ENCODE measurements at places on chromosomes 5 and 9. TPM values are rescaled to one million over a fixed set of nuclear protein-coding genes. Genes with fewer than 3 reads are reported as not detected.

Gene ORM2
- total RNA-seq: 3.9 TPM

Gene TAF11L5
- not detected for total RNA-seq

Gene CTNND2
- 6.9 TPM for total RNA-seq

Gene TNPO1
- total RNA-seq: 106 TPM

- no peak for DNase-seq
Observed at GRCh38 chr5:170389550-170389892, 354 bp upstream of the KCNMB1 start.

Gene SHOC1
- total RNA-seq: not detected

DNA sequence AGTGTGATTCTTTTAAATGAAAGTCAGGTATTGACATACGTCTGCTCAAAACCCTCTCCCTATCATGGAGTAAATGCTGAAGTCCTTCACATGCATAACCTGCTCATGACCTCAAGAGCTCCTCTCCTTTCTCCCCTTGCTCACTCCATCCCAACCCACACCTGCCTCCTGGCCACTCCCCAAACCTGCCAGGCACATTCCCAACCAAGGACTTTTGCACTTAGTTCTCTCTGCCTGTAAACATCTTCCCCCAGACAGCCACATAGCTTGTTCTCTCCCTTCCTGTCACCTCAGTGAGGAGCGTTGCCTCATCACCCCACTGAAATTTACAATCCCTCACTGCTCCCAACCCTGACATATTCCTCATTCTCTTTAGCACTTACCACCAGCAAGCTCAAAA, 8.7 kb downstream of the SETD9 start:
- no peak for DNase-seq

DNA sequence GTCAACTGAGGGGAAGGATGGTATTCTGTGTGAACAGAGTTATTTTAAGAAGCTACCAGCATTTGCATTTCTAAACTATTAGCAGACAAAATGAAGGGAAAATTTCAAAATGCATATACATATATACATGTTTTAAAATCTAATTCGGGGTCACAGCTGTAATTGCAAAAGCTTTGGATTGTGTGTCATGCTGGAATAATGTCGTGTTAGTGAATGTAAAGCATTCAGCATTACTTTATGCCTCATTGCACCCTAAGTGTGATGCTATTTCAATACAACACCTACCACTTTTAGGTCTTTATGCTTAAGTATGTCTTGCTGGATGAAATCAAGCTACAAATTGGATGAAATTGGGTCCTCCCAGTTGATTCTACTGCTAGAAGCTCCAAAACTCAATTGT, 687.6 kb upstream of the MEF2C start:
- no peak for DNase-seq

- no peak for DNase-seq
Observed at GRCh38 chr5:38622723-38623129, 66.3 kb upstream of the LIFR start.

- no peak for DNase-seq
Observed at GRCh38 chr5:68333649-68334552, 118.3 kb downstream of the PIK3R1 start.

Measured in upper lobe of right lung (tissue), 1 donor.